ENCODE measurements at places on chromosomes 4 and X.
A peak's percentile ranks its signal among the peaks of the same experiment; 100 is the strongest.

GRCh38 chr4:158211222-158211621 is 936 bp downstream of the TMEM144 start:
- DNase-seq, result peak; percentile 13

DNA sequence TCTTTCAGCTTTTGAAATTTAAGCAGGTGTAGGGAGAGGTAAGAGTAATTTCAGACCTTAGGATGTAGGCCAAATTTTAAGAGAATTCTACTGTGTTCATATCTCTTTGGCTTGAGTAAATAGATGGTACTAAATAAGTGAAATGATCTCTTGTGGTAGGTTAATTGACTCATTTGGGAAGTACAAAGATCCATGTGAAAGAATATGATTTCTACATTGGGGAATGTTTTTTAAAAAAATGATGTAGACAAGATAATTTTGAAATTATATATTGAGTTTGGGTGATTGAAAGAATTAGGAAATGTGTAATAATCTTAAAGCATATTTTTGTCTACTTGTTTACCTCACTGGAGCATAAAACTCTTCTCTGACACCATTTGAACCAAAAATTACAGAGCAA is 35.6 kb downstream of the RAPGEF2 start:
- no peak for DNase-seq

- peak; percentile 38 for DNase-seq
Measured at GRCh38 chr4:74967324-74967723, 34.4 kb downstream of the PARM1 start.

- no peak for DNase-seq
Measured at GRCh38 chr4:145639186-145639698, 20.1 kb downstream of the MMAA start.

GRCh38 chrX:31233941-31234496 is 162.2 kb upstream of the FTHL17 start:
- DNase-seq, result peak; percentile 8

DNA sequence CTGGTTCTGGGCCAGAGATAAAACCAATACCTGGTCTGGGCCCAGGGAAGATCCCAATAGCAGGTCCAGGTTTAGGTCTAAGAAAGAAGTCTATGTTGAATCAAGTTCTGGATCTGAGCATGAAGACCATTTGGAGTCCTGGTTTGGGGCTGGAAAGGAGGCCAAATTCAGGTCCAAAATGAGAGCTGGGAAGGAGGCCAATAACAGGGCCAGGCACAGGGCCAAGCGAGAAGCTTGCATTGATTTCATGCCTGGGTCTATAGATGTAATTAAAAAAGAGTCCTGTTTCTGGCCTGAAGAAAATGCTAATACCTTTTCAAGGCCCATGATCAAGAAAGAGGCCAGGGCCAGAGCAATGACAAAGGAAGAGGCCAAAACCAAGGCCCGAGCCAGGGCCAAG is 3.4 kb downstream of the GPRASP1 start:
- no peak for DNase-seq

DNA sequence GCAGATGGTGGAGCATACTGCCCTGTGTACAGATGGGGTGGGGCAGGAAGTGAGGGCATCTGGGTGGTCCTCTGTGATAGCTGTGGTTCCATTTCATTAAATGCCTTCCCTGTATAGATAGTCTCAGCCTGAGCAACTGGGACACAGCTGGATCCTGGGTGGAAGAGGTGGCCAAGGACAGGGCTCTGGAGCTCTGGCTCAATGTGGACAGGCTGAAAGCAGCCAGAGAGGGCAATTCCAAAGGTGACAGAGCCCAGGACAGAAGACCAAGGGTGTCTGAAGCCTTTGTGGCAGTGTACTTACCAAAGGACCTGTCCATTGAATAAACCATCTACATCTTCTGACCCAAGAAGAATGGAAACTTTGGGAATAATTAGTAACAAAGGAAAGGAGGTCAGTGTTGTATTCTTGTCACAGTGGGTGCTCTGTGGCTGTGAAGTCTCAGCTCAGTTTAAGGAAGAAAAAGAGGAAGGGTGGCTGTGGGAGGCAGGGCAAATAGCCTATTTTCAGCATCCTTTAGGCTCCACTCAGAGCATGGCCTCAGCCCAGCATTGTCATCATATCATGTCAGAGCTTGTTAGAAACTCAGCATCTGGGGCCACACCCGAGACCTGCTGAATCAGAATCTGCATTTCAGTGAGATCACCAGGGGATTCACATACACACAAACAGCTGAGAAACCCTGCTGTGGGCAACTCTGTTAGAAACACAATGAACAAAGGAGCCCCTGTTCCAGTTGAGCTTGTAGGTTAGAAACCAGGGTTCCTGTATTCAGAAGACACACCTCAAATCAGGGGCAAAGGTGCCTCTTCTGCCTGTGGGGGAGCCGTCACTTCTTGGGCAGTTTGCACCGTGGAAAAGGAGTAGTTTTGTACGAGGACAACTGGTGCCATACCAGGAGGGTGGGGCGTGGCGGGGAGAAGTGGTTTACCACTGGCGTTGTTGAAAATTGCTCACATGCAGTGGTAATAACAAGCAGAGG is 168.6 kb downstream of the PTTG2 start:
- peak; percentile 100 for DNase-seq

GRCh38 chrX:8632924-8633323 is 99.0 kb downstream of the ANOS1 start:
- peak; percentile 6 for DNase-seq

DNA sequence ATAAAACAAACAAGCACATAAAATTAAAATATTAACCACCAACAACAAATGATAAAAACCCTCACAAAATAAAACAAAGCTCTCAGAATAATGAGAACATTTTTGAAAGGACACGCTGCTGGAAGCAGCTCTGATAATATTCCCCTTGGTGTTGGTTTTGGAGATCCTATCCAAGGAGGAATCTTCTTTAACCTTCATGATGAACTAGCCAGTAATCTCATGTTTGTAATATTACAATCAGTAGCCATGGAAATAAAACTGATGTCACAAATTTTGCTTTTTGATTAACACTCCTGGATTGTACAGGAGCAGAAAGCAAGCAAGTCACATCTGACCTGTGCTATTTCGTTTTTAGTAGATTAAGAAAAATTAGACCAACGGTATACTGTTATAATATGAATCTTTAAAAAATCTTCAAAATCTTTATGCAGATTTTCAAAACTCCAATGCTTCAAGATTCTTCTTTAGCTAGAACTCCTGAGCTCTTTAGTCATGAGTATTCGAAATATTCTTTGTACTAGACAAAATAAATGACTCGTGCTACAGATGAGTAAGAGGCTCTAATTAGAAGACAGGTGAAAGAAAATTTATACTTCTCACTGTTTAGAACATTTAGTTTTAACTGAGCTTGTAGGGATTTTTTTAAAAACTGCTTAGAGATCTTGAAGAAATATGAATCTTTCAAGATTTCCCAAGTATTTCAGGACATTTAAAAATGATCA is 154.1 kb downstream of the RASL11B start:
- peak; percentile 16 for DNase-seq

DNA sequence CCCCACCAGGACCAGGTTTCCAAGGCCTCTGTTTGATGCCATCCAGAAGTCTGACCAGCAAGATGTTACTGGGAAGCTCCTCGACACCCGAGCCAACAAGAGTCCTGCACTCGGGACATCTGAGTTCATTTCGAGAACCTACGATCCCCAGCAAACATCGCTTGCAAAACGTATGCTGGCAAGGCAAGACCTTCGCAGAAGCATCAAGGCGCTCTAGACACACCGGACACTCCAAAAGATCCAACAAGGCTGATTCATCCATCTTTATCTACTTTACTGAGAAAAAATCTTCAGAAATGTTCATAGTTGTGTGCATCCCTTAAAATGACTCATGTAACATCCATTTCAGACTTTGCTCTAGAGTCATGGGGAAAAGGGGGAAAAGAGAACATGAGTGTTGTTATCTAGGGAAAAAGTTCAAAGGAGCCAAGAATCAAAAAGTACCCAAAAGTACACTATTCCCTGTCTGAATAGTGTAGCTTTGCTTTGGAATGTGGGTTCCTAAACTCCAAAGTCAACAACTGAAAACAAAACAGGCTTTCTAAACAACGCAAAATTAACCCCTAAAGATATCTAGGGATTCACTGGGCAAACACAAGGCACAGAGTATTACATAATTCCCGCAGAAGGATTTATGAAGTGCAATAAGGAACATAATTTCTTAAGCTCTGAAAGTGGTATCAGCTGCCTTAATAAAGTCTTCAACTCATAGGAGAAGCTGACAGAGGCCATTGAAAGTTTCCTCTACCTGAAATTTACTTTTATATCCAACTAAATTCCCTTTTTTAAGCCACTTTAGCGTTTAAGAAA is 1.6 kb downstream of the SH3RF1 start:
- peak; percentile 41 for DNase-seq

- DNase-seq, result peak; percentile 80
Measured at GRCh38 chr4:30429813-30430761, 290.1 kb upstream of the PCDH7 start.

GRCh38 chrX:20388594-20388993 is 121.9 kb upstream of the RPS6KA3 start:
- no peak for DNase-seq

GRCh38 chr4:122777846-122778673 is 45.6 kb downstream of the BBS12 start:
- DNase-seq, result peak; percentile 71

DNA sequence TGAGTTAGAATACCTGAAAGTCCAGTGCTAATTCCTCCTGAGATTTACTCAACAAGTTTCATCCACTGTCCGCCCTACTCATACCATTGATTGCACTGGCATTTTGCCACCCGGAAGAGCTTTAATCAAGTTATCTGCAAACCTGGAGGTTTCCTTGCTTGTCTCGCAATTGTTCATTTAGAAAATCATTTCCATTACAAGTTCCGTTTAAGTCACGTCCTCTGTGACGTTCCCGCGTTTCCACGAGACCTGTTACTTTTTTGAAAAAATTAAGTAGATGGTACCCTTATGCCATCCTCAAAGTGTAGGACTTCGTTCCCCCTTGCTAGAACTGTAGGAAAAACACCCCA is 761 bp upstream of the FRYL start:
- peak; percentile 42 for DNase-seq

DNA sequence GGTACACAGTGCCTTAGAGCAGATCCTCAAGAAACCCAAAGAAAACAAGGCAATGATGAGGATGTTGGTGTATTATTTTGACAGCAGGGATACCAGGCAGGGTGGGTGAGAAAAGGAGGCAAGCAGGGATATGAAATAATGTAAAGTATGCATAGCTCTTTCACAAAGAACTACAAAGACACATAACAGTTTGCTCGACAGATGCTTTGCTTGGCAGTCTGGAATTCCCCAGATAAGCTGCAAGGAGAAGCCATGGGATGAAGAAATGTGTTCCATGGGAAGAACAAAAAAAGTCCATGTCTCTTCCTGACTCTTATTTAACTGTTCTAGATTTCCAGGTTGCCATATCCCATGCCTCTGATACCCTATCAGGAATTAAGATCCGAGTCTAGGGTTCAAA is 75.4 kb downstream of the FAM13A start:
- DNase-seq, result no peak

- DNase-seq, result no peak
Measured at GRCh38 chr4:145497199-145498149, 15.8 kb downstream of the SMAD1 start.

GRCh38 chr4:101793397-101793796 is 2.9 kb downstream of the BANK1 start:
- no peak for DNase-seq

- DNase-seq, result no peak
Measured at GRCh38 chr4:148444296-148445070, 2.3 kb upstream of the NR3C2 start.

GRCh38 chr4:114563536-114564315 is 34.9 kb upstream of the UGT8 start:
- no peak for DNase-seq

DNA sequence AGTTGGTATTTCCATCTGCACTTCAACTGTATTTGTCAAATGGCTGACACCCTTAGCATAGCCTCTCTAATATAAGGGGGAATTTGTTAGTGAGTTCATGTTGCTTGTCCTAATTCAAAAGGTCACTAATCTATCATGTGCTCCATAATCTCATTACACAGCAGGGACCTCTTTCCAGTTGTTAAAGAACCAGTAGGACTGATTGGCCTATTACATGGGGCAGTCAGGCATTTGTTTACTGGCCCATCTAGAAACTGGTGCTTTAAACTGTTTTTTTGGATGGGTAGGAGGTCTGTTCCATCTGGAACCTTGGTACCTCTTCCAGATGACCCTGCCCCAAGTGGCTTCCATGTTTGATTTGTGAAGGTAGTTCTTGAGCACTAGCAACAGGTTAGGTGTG is 11.4 kb downstream of the ANK2 start:
- DNase-seq, result no peak

DNA sequence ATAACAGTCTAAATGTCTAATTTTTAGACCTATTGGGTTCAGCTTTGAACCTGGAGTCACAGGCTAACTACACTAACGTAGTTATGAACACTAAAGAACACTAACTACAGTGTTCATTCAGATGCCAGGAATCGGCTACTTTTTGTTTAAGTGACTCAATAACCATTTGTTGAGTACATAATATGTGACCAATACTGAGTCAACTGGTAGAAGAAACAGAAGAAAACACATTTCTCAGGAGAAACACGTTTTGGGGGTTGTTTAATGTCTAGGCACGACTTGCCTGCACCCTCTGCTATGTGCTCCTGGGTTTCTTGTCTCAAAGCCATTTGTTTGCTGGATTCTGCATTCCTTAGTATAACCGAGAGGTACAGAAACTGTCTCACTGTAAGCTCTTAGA is 18.6 kb upstream of the CLNK start:
- peak; percentile 63 for DNase-seq

GRCh38 chr4:38145741-38146140 is 185.5 kb downstream of the PTTG2 start:
- no peak for DNase-seq

- DNase-seq, result peak; percentile 89
Measured at GRCh38 chr4:113837397-113837796, 75.9 kb upstream of the CAMK2D start.

- no peak for DNase-seq
Measured at GRCh38 chr4:109559625-109559982, 442 bp upstream of the MCUB start.

- DNase-seq, result no peak
Measured at GRCh38 chrX:136636121-136636520, 11.8 kb upstream of the CD40LG start.

DNA sequence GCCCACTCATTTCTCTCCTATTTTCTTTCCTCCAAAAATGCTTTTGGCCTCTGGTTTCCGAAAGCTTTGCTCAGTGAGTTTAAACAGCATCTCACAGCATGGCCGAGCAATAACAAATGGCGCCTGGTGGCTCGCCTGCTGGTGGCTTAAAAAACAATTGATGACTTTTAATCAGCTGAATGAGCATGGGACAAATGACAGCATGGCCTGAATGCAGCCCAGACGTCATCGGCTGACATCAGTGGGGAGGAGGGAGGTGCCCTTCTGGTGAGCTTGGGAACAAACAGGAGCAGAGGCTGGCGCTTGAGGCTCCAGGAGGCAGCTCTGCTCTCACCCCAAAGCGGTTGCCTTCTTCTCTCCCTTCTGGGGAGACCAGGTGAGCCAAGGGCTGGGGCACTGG is 286.4 kb downstream of the BCOR start:
- DNase-seq, result no peak

GRCh38 chr4:165331823-165332222 is 4.4 kb downstream of the MSMO1 start:
- no peak for DNase-seq

Data from epithelial cell of esophagus (primary cell).